ENCODE measurements at places on chromosomes 5 and 9. TPM values are rescaled to one million over a fixed set of nuclear protein-coding genes. Genes with fewer than 3 reads are reported as not detected.
A peak's percentile ranks its signal among the peaks of the same experiment; 100 is the strongest.

Gene GDNF
- not detected for total RNA-seq

Gene ADAMTS16
- total RNA-seq: 14.3 TPM

Gene FCN1
- not detected for total RNA-seq

Gene IRX2
- 25.3 TPM for total RNA-seq

Gene GTF2H2C
- 61.6 TPM for total RNA-seq

DNA sequence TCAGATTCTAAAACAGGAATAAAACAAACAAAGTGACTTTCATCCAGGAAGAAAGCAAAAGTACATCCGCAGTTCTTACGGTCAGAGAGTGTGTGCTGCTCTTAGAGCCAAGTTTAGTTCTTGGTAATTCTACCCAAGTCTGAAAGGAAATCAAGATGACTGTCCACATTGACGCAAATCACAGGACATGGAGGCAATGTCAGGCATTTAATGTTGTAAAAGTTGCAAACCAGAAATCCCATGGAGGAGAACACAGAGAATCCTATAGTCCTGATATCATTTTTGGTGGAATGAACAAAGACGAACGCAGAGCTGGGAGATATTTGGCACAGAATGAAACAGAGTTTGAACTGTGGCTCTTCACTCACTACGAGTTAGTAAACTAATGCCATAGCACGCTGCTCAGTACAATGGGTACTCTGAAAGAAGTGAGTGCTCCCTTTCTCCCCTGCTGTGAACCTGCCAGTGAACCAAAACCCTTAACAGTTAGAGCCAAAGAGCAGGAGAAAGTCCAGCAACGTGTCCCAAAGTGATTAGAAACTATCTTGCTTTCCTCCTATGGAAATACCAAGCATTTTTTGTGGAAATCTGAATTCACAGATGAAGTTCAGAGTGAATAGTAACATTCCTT lies 74.3 kb downstream of the MUSK start:
- DNase-seq: peak; percentile 52

- DNase-seq: no peak
These were observed 150.5 kb upstream of the TLX3 start for GRCh38 chr5:171158581-171158980.

- DNase-seq: no peak
These were observed 72.5 kb upstream of the PANK3 start for GRCh38 chr5:168651648-168652047.

DNA sequence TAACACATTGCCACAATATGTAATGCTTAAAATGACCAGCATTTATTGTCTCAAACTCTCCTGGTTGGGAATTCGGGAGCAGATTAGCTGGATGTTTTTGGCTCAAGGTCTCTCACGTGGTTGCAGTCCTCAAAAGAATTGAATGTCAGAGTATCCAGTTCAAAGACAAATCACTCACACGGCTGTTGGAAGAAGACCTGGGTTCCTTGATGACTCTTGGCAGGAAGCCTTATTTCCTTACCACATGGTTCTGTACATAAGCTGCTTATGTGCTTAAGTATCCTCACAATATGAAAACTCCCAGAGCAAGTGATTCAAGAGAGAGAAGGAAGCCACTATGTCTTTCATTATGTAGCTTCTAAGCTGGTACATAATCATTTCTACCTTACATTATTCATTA lies 230.3 kb upstream of the PTPRD start:
- no peak for DNase-seq
